Activated naive CD4-positive, alpha-beta T cell treated with anti-CD3 and anti-CD28 coated beads, Interleukin-2, amount 50 U/mL, for 72 hours (primary cell): ENCODE measurements at places on chromosomes 2 and 18.

DNA sequence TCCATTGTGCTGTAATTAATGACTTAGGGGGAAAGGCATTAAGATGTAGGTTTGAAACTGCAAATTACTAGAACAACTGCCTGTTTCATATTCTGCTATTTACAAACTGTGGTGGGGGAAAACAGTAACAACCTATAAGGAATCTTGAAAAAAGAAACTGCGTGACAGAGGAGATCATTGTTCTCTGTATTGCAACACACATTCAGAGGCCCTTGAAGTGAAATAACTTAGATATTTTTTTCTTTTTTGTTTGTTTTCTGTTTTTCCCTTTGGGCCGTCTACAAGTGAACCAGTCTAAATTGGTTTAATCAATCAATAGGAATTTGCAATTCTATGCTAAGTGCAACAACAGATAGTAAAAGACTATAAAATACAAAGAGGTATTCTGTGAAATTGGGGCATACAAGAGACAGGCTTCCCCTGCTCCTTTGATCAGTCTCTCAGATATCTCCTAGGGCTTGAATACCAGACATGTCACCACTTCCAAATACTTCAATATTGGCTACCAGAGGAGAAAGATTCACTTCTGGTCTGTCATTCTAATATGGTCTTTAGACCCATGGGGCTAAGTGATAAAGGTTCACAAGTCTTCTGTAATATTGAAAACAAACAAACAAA, 2055.1 kb upstream of the CELF4 start:
- DNase-seq, result no peak

GRCh38 chr18:58566556-58567292, 62.2 kb downstream of the ALPK2 start:
- no peak for DNase-seq

DNA sequence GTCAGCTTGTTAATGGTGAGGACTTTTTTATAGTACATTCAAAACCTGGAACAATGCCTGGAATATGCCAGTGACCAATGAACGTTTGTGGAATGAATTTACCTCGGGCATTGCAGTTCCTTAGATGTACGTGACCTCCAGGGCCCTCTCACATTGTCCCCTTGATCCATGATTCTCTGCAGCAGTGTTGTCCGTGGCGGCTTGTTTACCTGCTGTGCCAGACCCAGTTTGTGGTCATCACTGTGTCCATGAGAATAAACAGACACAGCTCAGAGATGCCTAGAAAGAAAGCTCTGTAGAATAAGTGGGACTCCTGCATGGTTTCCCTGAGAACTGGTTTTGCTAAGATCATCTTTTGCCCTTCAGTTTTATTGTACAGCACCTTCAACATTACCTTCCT, 1132.2 kb downstream of the DPP10 start:
- DNase-seq, result no peak

DNA sequence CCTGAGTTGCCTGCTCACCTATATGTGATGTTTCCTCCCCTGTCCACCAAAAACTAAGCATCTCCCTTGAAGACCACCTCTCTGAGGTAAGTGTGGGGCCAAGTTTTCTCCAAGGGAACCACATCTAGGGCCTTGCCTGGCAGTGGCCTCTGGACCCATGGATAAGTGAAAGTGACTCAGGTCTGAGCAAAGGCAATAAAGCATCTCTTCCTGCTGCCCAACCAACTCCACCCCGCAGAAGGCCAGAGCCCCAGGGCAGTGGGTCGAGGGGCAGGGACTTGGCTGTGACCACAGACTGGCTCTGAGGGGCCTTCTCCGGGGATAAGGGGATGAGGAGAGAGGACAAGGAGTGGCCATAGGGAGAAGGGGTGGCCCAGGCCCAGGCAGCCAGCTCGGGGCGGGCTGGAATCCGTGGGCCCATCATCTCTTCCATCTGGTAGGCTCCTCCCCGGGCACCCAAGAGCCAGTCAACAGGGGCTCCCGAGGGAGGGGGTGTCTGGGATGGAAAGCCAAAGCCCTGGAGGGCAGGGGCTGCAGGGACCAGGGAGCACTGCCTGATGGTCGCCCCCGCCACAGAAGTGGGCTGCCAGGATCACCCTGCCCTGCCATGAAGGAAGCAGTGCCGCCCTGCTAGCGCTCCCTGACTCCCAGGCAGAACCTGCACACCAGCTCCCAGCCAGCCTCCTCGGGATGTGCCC, 33.4 kb downstream of the EMX1 start:
- no peak for DNase-seq

- DNase-seq, result no peak
These were observed 178.6 kb downstream of the NEDD4L start for GRCh38 chr18:58222432-58223125.

- no peak for DNase-seq
These were observed 100.8 kb downstream of the ZNF532 start for GRCh38 chr18:58965291-58966004.

GRCh38 chr2:199101487-199101886, 356.3 kb downstream of the SATB2 start:
- DNase-seq, result no peak

DNA sequence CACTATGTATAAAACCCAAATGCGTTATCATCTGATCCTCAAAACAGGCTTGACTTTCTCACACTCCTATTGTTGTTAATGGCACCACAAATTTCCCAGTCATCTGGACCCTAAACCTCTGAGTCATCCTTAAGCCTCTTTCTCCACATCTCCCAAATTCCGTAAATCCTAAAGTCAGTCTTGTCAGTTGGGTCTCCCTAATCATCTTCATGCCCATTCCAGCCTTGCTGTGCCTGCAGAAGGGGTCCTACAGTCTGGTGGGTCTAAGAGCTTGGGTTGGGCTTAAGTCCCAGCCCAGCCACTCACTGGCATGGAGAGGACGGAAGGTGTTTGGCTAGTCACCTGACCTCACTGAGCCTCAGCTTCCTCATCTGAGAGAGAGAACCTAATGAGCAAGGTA, 265.1 kb upstream of the SIX3 start:
- no peak for DNase-seq

- no peak for DNase-seq
These were observed 294.4 kb upstream of the EPC2 start for GRCh38 chr2:148350199-148350598.

- no peak for DNase-seq
These were observed 71.7 kb upstream of the SERPINE2 start for GRCh38 chr2:224110811-224111210.

GRCh38 chr2:165927353-165927752, 26.2 kb downstream of the TTC21B start:
- no peak for DNase-seq

DNA sequence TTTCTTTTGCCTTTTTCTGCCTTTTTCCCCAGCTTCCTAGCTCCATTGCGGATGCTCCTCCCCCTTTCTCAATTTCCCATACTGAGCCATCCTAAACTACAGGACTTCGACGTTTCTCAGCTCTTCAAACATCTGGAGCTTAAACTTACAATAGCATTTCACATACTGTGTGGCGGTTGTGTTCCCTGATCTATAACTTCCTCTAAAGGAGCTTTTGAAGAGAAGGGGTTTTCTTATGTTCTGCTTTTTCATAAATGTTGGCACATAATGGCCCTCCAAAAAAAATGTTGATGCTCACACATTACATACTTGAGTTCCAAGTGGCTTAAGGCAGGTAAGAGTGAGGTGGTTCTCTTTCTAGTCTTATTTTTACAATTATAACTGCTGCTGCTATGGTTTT, 87.4 kb downstream of the RNF144A start:
- DNase-seq, result no peak

DNA sequence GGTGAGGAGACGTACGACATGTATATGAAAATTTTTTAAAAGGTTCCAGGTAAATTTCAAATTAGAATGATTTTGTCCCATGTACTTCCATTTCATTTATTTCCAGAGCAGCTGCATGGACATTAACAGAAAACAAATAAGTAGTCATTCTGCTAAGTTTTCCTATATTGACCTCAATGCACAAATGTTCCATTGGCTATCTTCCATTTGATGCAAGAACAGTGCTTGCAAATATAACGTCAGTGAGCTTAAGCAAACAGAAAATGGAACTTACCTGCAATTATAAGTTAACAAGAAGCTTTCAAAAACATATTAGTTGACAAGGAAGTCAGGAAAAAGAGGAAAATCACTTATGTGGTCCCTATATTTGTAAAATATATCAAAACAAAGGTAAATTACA, 16.6 kb downstream of the PAIP2B start:
- DNase-seq, result no peak

- no peak for DNase-seq
These were observed 30.1 kb downstream of the IL37 start for GRCh38 chr2:112940859-112941625.

DNA sequence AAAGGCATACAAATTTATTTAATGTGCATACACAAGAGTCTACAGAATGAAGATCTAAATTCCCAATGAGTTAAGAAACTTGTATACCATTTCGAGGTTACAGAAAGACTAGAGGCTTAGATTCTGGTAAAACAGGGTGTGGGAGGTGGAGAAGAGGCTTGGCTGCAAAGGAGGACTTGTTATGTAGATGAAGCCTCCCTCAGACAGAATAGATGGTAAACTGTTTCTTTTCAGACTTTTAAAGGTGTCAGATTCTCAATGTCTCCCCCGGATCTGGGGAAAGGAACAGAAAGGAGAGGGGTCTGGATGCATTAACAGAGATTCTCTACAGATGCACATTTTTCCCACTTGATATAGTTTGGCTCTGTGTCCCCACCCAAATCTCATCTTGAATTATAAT, 126.0 kb downstream of the ST6GAL2 start:
- DNase-seq, result no peak

- no peak for DNase-seq
These were observed 31.0 kb downstream of the COA5 start for GRCh38 chr2:98577313-98577712.

- no peak for DNase-seq
These were observed 1.2 kb upstream of the E2F6 start for GRCh38 chr2:11467129-11467649.

GRCh38 chr2:160253440-160254188, 53.5 kb upstream of the ITGB6 start:
- no peak for DNase-seq

GRCh38 chr2:241965931-241966412, 96.4 kb downstream of the RTP5 start:
- DNase-seq, result peak; percentile 79

GRCh38 chr2:108810993-108811957, 24.7 kb downstream of the CCDC138 start:
- DNase-seq, result no peak

GRCh38 chr18:13286456-13287125, 68.0 kb downstream of the LDLRAD4 start:
- DNase-seq, result no peak

GRCh38 chr2:85579266-85579935, 2.0 kb downstream of the VAMP8 start:
- no peak for DNase-seq

GRCh38 chr2:150374492-150374891, 113.0 kb downstream of the RND3 start:
- no peak for DNase-seq

- DNase-seq, result no peak
These were observed 289.6 kb downstream of the PTPRM start for GRCh38 chr18:7856733-7857132.

- no peak for DNase-seq
These were observed 43.8 kb downstream of the DDX18 start for GRCh38 chr2:117858336-117858735.

- no peak for DNase-seq
These were observed 24.4 kb downstream of the SERPINB4 start for GRCh38 chr18:63619661-63620060.

- DNase-seq, result no peak
These were observed 261.1 kb upstream of the RASGRP3 start for GRCh38 chr2:33215299-33215698.

- DNase-seq, result no peak
These were observed 24.3 kb upstream of the STAT1 start for GRCh38 chr2:191038241-191038725.

DNA sequence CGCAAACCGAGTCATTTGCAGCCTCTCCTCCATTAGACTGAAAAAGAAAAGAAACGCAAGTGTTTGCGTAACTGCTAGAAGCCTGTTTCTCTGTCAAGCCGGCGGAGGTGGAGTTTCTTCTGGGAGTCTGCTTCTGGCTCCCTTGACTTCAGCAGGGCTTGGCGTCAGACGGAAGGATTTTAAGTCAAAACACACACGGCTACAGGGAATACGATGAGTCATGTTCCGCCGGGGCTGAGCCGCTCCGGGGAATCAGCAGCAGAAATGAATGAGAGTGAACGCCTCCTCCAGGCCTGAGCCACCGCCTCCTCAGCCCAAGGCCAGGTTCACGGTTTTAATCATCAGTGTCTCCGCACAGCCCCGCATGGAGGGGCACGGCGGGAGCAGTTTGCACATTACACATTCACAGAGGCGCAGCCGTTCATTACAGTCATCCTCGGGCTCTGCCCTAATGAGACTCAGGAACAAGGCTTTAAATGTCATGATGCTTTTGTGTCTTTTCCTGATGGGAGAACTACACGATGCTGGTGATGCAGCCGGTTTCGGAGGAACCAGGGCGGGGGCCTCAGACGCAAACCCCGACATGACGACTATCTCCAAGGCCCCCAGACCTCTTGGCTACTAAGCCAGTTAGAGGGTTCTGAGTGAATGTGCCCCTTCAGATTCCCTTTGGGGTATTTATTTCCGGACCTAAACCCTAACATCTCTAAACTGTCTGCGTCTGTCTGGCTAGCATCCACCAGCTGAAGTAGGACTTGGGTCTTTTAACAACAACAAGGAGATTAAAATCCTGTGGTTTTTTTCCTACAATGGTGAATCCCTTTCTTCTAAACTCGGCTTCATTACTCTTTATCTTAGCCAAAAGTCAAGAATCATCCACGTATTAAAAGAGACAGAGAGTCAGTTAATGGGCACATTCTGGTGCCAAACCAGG, 11.1 kb upstream of the SCG2 start:
- no peak for DNase-seq

- DNase-seq, result no peak
These were observed 41.4 kb upstream of the CYBRD1 start for GRCh38 chr2:171480908-171481307.

- no peak for DNase-seq
These were observed 112.9 kb downstream of the PLB1 start for GRCh38 chr2:28608500-28609424.

DNA sequence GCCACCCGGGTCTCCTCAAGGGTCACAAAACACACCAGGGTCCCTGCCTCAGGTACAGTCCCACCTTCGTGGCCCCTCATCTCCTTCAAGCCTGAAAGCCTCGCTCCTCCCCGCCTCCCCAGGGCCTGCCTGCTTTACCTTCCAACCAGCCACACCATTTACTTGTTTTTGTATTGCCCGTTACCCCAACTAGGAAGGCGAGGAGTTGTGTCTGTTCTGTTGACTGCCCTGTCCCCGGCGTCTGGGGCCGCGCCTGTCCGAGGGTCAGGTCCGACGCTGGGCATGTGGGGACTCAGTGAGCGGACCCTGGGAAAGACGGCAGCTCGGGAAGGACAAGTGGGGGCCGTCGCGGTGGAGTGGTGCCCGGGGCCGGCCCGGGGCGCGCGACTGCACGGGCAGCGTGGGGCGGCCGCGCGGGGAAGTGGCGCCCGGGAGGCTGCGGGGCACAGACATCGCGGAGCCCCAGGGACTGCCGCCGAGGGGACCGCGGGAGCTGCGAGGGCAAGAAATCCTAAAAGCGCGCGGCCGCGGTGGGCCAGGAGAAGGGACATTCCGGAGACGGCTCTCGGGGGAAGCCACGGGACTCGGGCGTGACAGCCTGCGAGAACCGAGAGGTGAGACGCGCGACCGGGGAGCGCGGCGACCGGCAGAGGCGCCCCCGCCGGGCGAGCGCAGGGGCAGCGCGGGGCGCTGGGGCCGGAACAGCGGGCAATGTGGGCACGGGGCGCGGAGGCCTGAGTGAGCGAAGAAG, 797 bp upstream of the GRHL1 start:
- peak; percentile 47 for DNase-seq

GRCh38 chr2:129014432-129014831, 695.8 kb upstream of the HS6ST1 start:
- DNase-seq, result no peak
